ENCODE measurements at places on chromosomes 5 and 9.
A peak's percentile ranks its signal among the peaks of the same experiment; 100 is the strongest.

GRCh38 chr5:160315968-160316367 lies 3.6 kb upstream of the CCNJL start:
- DNase-seq, result no peak

DNA sequence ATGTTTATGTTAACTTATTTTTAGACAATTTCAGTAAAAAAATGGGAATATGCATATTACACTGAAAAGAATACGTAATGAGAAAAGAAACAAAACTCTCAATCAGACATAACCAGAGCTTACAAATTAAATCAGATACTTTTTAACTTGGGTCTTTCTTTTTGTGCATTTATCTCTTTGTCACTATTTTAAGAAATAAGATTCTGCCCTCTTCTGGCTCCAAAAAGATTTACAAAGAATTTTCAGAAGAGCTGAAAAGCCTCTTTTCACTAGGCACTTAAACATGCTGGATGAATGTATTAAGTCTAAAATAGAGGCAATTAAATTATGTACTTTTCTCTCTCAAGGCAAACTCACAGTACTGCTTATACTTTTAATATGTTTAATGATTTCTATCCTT lies 55.5 kb downstream of the CEP120 start:
- DNase-seq, result no peak

GRCh38 chr9:98010445-98010844 lies 27.3 kb downstream of the ANP32B start:
- no peak for DNase-seq

DNA sequence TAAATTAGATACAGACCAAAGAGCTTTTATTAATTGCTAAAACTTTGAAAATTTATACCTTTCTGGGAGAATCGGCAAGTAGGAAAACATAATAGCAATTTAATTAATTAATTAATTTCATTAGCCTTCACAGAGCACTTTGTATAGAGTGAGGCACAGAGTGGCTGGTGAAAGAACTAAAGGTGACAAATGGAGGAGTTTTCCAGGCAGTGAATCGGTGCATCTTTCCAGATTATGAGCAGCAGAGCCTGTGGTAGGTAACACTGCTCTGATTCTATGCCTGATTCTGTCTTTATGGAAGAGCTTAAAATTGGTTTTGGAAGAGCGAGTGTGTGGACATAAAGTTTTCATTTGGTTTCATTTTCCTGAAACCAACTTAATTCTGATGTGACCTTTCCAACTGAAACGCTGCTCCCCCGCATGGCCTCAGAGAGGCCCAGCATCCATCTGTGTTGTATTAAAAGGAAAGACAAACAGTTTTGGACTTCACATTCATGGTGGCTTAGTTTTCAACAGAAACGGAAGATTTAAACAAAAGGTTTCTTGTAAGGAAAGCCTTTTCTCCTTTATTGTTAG lies 188.9 kb upstream of the RPS23 start:
- DNase-seq, result peak; percentile 42

- no peak for DNase-seq
Observed at GRCh38 chr5:38404667-38405276, 146.4 kb downstream of the EGFLAM start.

DNA sequence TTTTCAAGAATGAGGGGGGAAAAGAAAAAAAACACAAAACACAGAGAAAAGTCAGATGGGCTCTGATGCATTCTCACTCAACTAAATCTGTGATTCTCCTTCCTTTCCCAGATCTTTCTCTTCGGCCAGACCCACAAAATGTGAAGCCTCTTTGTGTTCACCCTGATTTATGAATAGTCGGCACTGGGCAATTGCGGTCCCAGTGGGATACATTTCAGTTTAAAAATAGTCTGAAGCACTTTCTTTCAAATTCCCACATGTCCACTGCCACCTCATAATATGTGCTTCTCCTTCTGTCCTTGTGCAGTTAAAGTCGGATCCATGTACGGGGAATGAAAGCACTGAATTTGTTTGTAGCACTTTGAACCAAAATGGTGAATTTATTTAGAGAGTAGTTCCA lies 995.4 kb upstream of the WWC1 start:
- DNase-seq, result no peak

GRCh38 chr5:89268460-89268859 lies 385.5 kb upstream of the MEF2C start:
- DNase-seq, result no peak

Measured in renal pelvis (tissue), 12 donors.